ENCODE measurements at places on chromosomes 5 and 9.

DNA sequence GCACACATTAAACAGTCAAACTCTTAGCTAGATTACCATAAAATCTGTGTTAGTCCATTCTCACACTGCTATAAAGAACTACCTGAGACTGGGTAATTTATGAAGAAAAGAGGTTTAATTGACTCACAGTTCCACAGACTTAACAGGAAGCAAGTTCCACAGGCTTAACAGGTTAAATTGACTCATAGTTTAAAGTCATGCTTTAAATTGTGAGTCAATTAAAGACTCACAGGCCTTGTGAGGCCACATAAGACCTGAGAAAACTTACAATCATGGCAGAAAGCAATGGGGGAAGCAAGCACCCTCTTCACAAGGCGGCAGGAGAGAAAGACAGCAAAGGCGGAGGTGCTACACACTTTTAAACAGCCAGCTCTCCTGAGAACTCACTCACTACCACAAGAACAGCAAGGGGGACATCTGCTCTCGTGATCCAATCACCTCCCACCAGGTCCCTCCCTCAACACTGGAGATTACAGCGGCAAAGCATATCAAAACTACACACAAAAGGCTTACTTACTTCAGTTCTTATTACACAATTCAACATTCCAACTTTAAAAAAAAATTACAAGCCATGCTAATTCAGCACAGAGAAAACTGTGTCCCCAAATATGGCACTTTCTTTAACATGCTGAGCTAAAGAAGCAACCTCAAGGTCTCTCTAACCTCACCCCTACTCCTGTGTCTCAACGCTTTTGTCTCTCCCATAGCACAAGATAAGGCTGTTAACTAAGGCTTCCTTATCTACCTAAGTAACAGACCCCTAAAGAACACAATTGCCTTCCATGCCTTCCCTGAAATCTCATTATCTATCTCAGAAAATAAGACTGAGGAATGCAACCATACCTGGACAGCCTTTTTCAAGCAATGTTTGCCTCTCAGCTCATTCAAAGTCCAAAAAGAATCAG is 805.1 kb downstream of the NR2F1-AS1 start:
- DNase-seq, result no peak

- no peak for DNase-seq
Observed at GRCh38 chr5:55030220-55030619, 6.2 kb downstream of the GZMK start.

DNA sequence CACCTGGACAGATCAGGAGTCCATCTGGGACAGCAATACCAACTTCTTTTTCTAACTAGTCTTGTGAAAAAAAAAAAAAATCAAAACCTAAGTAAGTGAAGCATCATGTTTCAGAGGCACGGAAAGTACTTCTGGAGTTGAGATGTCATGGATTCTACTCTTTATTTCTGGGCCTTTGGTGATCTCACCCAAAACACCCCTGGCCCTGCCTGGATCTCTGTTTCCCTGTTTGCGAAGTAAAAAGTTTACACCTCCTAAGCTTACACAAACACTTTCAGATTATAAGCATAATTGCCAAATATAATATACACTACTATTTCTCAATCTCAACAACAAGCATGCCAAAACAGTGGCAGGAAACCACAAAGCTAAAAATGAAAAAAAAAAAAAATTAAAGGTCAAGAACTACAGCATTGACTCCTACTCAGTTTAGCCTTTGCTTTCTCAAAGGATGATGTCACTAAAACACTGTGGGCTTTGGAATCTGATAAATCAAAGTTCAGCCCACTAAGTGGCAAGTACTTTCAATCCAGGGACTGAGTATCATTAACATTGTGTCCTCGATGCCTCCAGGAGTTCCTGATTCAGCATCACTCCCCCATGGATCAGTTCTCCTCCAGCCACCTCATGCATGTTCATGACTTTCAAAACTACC is 291.9 kb downstream of the NFIB start:
- no peak for DNase-seq

DNA sequence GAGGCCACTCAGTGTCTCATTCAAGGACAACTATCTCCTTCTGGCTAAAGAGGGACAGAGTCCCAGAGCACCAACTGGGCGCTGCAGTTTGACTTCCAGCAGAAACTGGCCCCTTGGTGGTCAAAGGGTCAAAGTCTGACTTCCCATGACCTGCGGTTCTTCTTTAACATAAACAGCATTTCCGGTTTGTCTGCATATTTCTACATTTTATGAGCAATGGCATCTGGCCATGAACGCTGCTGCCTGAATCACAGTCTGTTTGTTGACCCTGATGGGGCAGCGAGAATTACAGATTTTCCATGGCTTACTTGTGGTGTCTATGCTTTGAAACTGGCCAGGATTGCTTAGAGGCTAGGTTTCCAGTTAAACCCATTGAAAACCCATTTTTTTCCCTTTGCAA is 1.3 kb downstream of the TNFSF15 start:
- DNase-seq, result no peak

- DNase-seq, result no peak
Observed at GRCh38 chr9:119372951-119373350, 3.7 kb upstream of the BRINP1 start.

- DNase-seq, result no peak
Observed at GRCh38 chr5:105475401-105475800, 1912.8 kb upstream of the NUDT12 start.

- no peak for DNase-seq
Observed at GRCh38 chr5:53161876-53162275, 52.3 kb upstream of the MOCS2 start.
